ENCODE measurements at places on chromosomes 11 and 22.

- DNase-seq = no peak
Measured at GRCh38 chr22:19055801-19056200, 66.4 kb downstream of the DGCR2 start.

GRCh38 chr11:71502871-71503435 lies 24.1 kb upstream of the KRTAP5-7 start:
- no peak for DNase-seq

DNA sequence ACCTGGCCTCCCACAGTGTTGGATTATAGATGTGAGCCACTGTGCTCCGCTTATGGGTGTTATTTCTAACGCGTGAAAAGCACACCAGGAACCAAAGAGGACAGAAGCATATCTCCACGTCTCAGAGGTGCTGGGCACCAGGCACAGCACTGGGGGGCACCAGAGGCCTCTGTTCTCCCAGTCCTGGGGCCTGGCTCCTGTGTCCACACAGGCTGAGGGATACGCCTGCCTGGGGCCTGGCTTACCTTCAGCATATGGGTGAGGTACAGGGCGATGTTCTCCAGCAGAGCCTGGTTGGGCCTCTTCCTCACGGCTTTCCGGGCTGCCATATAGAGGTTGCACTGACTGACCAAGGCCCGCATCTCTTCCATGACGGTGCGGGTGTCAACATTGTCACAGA lies 24.7 kb upstream of the NAP1L4 start:
- no peak for DNase-seq

DNA sequence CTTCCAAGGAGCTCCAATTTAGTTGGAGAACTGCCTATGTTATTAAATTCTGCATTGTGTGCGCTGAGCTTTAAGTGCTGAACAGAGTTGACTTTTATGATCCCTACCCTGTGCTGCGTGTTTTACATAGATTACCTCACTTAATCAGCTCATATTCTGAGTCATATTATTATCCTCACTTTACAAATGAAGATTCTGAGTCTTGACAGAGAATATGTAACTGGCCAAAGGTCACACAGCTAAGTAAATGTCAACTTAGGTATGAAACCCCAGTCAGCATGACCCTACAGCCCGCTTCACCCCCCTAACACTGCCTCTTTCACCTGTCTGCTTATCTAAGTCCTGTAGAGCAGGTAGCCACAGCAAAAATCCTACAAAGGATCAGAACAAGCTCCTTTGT lies 19.8 kb upstream of the TMPRSS5 start:
- DNase-seq = no peak

- no peak for DNase-seq
Measured at GRCh38 chr22:40413873-40414272, 43.5 kb downstream of the SGSM3 start.

GRCh38 chr11:119337581-119338317 lies 2.9 kb downstream of the C1QTNF5 start:
- DNase-seq = no peak

- DNase-seq = no peak
Measured at GRCh38 chr11:71336176-71336995, 84.0 kb upstream of the SHANK2 start.

DNA sequence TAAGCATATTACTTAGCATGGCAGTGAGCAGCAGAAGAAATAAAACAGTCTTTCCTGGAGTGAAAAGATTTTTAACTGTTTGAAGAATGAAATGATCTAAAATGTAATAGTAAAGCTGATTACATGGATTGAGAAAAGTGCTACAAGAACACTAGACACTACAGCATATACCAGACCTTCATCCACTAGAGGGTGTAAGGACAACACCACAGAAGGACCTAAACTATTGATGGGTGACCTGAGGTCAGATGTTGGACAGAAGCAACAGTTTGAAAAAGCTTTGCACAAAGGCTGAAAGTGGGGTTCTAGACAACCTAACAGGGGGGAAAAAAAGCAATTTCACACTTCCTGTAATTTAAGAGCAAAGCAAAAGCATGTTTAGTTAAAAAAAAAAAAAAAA lies 97.7 kb downstream of the RBFOX2 start:
- no peak for DNase-seq

DNA sequence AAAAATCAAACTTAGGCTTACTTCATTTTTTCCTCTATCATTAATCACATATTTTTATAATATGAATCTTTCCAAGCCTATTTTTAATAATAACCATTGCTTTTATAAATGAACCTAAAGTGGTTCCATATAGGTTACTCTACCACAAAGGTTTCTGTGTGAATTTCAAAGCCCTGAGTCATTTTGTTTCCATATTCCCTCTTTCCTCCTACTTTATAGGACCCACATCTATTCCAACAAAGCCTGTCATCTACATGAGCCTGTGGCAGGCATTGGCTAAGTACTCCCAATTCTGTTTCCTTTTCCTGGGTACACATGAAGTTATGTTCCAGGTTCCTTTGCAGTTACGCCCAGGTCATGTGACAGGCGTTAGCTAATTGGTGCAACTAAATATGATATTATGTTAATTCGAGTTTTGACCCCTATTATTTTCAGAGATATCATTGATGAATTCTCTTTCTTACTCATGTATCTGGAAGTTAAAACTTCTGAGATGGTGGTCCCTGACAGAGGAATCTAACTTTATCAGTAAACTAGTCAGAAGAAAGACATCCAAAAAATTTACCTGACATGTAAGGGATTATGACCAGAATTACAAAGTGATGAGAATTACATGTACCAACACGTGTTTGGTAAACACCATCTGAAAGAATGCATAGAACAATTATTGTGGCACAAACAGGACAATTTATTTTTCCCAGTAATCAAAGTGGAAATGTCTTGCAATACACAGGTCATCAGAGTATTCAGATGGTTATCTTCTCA lies 1264.0 kb upstream of the CNTN5 start:
- no peak for DNase-seq

DNA sequence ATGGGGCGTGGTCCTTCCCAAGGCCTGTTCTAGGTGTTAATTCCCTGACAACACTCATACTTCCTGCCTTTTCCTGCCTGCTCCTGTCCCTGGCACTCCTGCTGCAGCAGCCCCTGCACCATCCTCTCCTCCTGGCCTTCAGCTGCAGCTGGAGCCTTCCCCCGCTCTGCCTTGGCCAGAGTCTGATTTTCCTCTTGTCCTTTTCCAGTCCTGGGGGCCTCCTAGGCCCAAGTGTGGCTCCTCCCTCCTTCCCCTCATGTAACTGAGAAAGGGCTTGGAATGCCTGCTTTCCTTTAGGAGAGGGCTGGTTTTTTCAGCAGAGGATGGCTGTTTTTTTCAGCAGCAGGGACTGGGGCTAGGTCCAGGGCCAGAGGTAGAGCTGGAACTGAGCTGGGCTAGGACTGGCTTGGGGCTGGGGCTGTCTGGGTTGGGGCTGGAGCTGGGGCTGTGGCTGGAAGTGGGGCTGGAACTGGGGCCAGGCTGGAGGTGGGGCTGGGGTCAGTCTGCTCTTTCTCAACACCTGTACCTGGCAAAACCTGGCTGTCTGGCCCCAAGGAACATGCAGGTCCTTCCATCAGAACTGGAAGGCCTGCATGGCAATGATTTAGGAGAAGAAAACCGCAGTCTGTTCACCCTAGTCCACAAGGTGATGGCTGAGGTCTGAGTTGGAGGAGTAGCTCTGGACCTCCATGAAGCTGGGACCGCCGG lies 23.6 kb downstream of the ZC3H7B start:
- DNase-seq = no peak

DNA sequence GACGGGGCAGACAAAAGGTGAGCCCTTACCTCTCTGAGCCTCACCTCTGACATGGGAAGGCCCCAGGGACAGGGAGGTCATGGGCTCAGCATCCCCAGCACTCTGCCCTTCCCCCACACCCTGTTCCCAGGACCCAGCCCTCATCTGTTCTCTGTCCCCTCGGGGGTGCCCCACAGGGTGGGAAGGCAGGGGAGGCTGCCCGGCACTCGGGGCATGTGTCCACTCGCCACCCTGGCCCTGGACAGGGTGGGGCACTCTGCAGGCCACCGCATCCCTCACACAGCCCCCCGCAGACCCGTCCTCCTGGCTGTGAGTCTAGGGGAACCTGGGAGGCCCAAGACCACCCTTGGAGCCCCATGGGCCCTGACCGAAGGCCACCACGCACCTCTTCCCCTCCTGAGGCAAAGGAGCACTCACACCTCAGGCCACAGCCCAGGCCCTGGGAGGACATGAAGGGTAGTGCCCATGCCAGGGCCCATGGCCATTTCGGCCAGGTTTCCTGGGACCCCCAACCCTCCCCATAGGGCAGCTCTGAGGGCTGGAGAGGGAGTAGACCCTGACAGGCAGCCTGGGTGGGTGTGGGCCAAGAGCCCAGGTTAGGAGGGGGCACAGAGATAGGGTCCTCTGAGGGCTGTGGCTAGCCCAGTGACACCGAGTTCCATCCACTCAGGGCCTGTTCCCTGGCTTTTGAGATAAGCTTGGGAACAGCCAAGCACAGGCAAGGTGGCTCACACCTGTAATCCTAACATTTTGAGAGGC lies 193.1 kb downstream of the IGLL1 start:
- no peak for DNase-seq

DNA sequence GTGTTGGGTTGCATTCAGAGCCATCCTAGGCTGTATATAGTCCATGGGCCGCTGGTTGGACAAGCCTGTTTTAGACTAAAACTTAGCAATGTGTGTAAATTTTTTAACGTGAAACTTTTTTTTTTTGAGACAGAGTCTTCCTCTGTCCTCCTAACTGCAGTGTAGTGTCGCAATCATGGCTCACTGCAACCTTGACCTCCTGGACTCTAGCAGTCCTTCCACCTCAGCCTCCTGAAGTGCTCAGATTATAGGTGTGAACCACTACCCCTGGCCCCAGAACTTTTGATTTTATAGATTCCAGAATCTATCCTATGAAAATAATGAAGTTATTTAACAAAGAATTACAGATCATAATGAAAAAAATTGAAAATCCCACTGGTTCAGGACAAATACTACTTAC lies 29.9 kb upstream of the PANX2 start:
- no peak for DNase-seq

- DNase-seq = no peak
Measured at GRCh38 chr22:19559956-19560355, 35.7 kb upstream of the CLDN5 start.

DNA sequence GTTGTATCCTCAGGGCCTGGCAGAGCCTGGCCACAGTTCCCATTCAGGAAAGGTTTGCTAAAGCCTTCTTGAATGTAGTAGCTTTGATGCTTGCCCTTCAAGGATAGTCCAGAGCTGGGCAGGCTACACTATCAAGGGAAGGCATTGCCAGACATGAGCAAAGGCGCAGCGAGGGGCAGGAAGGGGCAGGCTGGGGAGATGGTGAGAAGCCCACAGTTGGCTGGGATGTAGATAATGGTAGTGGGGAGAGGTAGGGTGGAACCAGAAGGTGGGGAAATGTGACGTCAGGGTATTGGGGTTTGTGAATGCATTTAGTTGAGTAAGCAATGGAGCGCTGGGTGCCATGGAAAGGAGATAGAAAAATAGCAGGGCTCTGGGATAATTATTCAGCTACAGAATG lies 28.6 kb downstream of the LRRC32 start:
- DNase-seq = no peak

DNA sequence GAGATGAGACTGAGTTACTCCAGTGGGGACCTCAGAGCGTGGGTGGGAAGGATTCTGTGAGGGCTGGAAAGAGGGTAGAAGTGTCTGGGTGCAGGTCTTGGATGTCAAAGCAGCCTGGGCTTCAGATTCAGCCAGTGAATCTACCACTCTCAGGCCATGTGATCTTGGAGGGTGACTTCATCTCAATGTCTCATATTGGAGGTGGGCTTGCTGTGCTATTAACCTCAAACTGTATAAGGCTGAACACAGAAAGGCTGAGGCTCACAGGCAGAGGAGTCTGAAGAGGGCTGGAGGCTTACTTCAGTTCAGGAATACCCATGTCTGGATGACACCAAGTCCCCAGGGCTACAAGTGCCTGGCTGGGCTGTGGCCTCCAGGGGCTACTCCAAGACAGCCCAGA lies 63.4 kb downstream of the CSNK2A3 start:
- no peak for DNase-seq

DNA sequence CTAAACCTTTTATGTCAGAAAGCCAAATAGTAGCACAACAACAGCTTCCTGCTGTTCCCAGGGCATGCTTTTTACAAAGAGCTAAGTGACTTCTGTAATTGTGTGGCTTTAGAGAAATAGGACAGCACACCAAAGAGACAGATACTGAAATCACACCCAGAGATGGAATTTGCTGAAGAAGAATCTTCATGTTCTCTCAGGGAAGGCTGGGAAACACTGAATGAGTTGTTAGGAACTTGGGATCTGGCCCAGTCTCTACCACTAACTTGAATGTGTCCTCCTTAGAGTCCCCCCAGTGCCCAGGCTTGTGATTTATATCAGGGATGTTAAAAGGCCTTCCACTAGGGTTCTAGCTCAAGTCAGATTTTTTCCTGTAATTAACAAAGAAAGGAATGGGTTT lies 175.2 kb downstream of the DBX1 start:
- DNase-seq = no peak

GRCh38 chr11:89181111-89181510 lies 3.4 kb downstream of the TYR start:
- no peak for DNase-seq

- no peak for DNase-seq
Measured at GRCh38 chr11:24900514-24900913, 403.7 kb downstream of the LUZP2 start.

GRCh38 chr11:58674609-58675008 lies 52.1 kb downstream of the CNTF start:
- no peak for DNase-seq

GRCh38 chr22:46524203-46524740 lies 13.1 kb downstream of the CELSR1 start:
- no peak for DNase-seq

DNA sequence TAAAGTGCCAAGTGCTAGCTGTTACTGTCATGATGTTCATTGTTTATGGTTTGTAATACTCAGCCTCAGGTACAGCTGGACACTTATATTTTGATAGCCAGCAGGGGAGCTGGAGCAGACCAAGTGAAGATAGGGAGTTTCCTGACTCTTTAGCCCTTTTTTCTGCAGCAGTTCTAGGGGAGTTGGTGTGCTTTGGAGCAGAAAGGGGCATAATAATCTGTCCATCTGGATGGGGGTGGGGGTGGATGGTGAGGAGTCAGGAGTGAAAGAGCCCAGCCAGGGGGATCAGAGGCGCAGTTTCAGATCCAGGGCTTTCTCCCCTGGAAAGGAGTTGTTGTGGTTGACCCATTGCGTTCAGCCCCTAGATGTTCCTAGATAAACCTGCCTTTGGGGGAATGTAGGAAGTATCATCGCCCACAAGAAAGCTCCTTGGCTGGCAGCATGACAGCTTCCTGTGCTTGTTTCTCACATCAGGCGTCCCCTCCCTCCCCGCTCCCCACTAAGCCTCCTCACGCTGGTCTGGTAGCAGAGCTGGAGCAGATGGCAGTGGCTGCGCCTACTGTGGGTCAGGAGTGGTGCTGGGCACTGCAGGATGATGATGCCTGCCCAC lies 41.9 kb downstream of the MED15 start:
- DNase-seq = no peak

GRCh38 chr22:31346733-31347250 lies 646 bp upstream of the PATZ1 start:
- DNase-seq = no peak

- DNase-seq = no peak
Measured at GRCh38 chr11:15216678-15217077, 102.0 kb downstream of the INSC start.
